ENCODE measurements at places on chromosomes 3 and 15. TPM values are rescaled to one million over a fixed set of nuclear protein-coding genes. Genes with fewer than 3 reads are reported as not detected.
A peak's percentile ranks its signal among the peaks of the same experiment; 100 is the strongest.

NR1I2 gene
- 0.21 TPM for polyA plus RNA-seq

GOLGA8S gene
- 0.11 TPM for polyA plus RNA-seq

GRCh38 chr3:190533511-190534281 lies 19.8 kb downstream of the IL1RAP start:
- peak; percentile 74 for DNase-seq

GRCh38 chr3:190892395-190892902 lies 30.0 kb upstream of the GMNC start:
- no peak for DNase-seq

DNA sequence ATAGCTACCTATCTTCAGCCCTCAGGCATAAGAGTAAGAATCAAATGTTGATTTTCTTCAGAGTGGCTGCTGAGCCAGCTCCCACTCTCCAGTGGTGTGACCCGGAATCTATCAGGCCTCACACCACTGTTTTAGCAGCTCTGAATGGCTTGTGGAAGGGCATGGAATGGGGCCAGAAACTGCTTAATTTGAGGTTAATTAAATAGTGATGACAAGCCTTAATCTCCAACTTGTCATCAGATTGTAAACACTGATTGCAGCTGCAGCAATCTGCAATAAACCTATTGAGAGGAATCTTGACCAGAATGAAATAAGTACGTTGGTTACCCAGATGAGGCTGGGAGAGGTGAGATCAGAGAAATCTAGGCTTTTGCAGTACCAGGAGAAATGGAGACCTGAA lies 317.4 kb downstream of the FHIT start:
- DNase-seq = no peak

TMEM108 gene
- 4.2 TPM for polyA plus RNA-seq

DNA sequence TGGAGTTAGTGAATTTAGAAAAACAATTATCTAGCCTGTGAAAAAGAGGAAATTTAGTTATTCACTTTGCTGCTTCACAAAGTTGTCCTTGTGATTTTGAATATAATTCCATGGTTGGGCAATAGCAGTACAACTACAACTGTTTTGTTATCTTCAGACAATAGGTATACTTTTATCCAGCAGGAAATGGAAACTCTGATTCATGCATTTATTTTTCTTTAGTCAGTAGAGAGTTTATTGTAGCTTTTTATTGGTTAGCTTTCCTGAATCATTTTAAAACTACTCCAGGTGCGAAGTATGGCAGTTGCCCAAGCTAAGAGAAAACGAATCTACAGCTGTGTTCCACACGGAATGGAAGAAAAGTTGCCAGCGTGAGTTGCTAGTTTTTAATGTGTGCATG lies 80.3 kb downstream of the TM4SF4 start:
- no peak for DNase-seq

GOLGA8T gene
- polyA plus RNA-seq = not detected

SENP5 gene
- 8.6 TPM for polyA plus RNA-seq

DNA sequence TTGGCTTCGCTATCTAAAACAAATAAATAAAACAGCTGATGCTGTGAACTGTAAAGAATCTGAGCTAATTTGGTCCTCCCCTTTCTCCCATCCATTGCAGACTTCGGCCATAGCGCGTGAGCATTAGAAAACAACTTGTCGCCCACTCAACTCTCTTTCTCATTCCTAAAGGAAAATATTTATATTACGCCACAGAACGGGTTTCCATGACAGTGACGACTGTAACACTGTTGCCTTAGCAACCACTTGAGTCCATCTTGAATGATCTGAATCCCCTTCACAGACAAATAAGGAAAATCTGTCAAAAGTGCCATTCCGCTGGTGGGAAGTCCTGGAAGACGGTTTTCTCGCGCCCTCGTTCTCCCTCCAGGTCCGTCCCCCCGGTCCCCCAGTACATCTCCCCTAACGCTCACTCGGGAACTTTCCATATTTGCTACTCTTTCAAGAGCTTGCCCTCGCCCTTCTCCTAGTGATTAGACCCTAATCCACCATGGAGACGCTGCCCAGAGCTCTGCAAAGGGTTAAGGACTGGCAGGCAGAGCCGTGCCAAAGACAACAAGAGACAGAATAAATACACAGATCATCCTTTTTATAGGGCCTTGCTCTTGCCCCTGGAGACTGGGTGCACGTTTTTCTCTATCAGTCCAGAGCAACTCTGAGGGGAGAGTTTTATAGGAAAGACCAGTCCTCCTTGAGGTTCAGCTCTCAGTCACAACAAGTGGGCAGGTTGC lies 50.5 kb downstream of the CRYGS start:
- no peak for DNase-seq

TTLL13 gene
- polyA plus RNA-seq = 0.04 TPM

SKIL gene
- polyA plus RNA-seq = 8.2 TPM

DNA sequence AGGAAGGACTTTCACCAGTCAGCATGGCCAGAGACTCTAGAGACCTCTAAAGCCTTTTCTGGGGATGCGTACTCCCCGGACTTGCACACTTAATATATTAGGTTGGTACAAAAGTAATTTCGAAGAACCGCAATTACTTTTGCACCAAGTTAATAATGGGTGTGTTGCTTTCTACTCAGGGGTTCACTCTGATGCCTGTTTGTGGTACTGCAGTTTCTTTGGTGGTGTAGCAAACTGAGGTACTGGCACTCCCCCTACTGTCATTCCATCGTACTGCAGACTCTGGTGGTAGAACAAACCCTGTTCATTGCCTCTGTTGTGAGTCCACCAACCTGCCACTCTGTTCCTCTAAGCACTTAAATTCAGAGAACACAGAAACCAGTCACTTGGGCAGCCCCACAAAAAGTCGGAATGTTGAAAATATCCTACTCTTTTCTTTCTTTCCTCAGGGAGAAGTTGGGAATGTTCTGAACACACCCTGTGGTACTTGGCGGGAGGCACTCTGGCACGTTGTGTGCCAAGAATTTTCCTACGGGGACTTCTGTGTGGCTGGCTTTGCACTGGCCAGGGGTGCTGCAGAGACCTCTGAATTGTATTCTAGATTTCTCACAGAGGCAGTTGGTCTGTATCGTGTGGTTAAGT lies 46.3 kb downstream of the GABRG3 start:
- no peak for DNase-seq

- no peak for DNase-seq
Observed at GRCh38 chr3:74390121-74390877, 224.2 kb downstream of the CNTN3 start.

DNA sequence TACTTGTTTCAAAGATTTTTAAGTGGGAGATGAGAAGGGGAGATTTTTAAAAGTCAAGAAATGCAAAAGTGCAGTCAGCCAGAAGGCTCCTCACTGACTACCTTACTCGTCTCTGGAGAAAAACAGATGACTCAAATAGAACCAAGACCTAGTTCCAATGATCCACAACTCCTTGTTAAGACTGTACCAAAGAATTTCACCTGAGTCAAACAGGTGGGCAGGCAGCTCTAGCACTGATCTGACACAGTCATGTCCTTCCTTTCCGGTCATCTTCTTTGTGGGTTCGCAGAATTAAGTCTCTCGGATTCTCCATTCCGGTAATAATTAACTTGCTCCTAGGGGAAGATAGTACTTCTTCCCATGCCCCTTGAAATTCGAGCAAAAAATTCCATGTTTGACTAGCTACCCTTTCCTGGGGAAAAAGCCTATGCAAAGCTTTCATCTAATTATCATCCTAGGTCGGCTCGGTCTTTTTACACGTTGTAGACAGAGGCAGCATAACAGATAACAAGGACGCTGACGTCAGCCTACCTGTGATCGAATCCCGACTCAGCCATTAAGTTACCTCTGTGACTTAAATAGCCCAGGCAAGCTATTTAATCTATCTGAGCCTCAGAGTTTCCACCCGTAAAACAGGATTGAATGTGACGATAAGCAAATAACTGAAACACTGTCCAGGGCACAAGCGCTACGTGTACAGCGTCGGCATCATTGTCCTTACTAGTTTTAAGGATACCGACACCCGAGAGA lies 758 bp downstream of the SELENOK start:
- no peak for DNase-seq

DNA sequence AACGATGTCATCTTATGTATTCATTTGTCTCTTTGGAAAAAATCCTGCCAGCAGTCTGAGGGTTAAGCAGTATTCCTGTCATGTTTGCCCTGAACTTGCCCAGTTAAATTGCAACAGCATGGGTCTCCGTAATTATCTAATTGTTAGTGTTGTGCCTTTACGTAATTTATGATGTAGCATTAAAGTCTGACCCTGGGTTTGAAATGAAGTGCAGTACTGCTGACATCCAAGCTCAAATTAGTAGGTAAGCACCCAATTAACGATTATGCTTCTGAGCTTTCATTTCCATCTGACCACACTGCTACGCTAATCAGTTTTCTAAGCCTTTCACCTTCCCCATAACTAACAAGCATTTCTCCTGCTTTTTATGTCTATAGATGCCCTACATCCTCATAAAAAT lies 241.8 kb downstream of the ARRDC4 start:
- no peak for DNase-seq

DNA sequence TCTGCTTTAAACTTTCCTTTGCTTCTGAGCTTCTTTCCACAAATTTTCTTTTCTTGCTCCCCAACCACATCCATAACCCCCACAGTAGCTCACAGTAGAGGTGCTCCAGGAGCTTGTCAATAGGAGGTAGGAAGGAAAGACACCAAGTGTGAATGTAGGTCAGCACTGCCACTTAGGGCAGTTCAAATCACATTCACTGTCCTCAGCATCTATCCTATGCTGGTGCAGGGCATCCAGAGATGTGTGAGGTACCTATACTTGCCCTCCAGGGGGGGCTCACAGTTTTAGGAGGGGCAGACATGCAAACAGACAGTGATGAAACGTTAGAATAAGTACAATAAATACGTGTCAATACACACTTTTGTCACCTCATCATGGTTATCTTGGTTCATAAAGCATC lies 1.5 kb upstream of the SPSB4 start:
- DNase-seq = no peak

DNA sequence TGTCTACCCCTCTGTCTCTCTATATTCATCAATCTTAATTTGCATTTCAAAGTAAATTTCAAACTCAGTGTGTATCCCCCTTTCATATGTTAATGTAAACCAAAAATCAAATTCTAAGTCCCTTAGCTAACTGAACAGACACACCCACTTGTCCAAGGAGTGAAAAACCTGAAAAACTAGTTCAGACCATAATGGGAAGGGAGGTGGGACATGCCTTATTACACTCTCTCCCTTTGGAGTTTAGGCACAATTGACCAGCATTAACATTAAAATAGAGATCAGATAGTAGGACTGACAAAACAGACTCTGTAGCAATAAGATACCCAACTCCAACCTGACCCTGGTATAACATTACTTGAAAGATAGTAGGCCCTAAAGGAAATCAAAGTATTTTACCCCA lies 247.7 kb upstream of the GADL1 start:
- DNase-seq = no peak

DNA sequence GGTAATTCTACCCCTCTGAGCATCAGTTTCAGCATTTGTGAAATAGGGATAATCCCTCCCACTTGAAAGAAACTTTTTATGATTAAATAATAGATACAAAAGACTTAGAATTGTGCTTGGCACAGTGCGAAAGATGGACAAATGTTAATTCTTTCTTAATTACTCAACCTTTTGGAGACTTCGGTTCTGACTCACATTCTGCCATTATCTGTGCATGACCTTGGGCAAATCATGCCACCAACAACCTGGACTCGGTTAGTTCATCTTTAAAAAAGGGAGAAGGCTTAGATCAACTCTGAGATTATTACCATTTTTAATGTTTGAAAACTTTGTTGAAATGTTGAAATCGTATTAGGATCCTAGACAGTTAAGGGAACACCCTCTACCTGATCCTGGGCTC lies 40.6 kb upstream of the POLR2M start:
- DNase-seq = no peak

GOLGA8H gene
- 0.10 TPM for polyA plus RNA-seq

DNA sequence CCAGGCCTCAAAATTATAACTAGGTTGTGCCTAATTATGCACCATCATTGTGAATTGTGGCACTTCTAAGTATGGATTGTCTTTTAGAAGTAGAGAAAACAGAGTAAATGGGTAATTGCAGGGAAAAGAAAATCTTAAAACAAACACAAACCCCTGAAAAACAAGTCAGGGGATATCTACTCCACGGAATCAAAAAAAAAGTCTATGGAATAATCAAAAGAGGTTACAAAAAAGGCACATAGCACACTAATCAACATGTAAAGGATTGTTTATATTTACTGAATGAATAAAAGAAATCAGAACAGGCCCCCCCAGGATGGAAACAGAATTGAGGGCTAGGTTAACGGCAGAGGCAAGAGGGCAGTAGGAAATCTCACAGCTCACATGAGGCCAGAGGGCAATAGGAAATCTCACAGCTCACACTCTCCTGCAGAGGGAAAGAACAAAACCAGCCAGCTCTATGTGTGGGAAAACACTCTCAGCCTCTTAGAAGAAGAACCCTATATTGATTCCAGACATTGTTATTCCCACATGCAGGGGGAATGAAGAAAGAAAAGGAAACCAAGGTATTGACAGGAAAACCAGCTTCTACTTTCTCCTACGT lies 72.7 kb upstream of the FNDC3B start:
- DNase-seq = no peak

- no peak for DNase-seq
Observed at GRCh38 chr3:39106851-39107387, 508 bp downstream of the GORASP1 start.

DNA sequence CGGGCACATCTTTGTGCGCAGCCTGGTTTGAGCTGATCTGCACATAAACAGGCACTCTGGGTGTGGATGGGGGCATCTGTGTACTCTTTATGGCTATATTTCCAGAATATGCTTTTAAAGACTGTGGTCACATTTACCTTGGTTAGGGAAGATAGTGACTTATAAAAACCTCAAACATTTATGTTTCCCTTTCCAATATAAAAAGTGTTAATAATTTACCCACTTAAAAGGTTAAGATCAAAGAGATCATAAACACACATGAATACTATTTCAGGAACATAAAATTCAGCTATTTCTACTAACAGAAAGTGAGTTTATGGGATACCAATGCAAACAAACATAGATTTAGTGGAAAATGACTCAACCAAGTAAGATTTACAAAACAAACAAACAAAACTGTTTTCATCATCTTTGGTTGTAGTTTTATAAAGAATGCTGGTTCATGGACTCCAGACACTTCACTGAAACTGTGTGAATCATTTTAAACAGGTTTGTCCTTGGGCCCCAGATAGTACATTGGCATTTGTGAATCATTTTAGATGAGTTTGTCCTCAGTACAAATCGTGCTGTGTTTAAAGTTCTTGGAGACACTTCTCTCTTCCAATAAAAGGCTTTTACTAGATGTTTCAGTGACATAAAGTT lies 253.5 kb upstream of the CTDSPL start:
- no peak for DNase-seq

GRCh38 chr3:14461006-14461747 lies 58.8 kb downstream of the SLC6A6 start:
- DNase-seq = no peak

- no peak for DNase-seq
Observed at GRCh38 chr15:85463976-85464375, 83.6 kb downstream of the AKAP13 start.

- DNase-seq = no peak
Observed at GRCh38 chr15:83061680-83062079, 5.4 kb downstream of the BTBD1 start.

PAQR5 gene
- polyA plus RNA-seq = 2.4 TPM

RTP4 gene
- polyA plus RNA-seq = 7.3 TPM
